ENCODE measurements at places on chromosomes 7 and 10. TPM values are rescaled to one million over a fixed set of nuclear protein-coding genes. Genes with fewer than 3 reads are reported as not detected.
A peak's percentile ranks its signal among the peaks of the same experiment; 100 is the strongest.

The DDIT4 gene
- total RNA-seq, result 317 TPM

The ITGB8 gene
- total RNA-seq, result 0.39 TPM

The SCART1 gene
- total RNA-seq, result 0.39 TPM

The KCNK18 gene
- total RNA-seq, result not detected

The CTAGE8 gene
- not detected for total RNA-seq

GRCh38 chr7:100627238-100627549 is 14.2 kb downstream of the TFR2 start:
- H3K4me3 ChIP-seq, result no peak overlapping the region
- H3K27ac ChIP-seq, result no peak overlapping the region
- peaks cover 10% of the 10 kb centered on the region for H3K27me3 ChIP-seq

DNA sequence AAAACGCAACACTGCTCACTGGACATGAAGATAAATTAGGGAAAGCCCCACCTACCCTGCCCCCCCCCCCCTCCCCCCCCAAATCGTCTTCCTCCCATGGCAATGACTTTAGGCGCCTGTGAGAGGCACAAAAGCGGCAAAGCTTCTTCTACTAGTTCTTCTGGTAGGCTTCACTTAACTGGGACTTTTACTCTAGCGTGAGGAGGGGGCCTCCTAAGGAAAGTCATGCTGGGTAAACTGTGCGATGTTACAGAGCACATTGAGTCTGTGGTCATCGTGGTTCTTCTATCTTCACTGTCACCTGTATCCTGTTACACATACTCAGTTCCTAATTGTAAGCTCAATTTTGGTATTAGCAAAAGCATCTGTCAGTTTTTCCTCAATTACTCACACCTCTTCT is 25.1 kb downstream of the HSPB1 start:
- no peak for DNase-seq
- peak overlapping the region; percentile 98 for H3K27ac ChIP-seq
- peaks cover 31% of the 10 kb centered on the region for H3K36me3 ChIP-seq
- peaks cover 80% of the 10 kb centered on the region for H3K4me1 ChIP-seq

DNA sequence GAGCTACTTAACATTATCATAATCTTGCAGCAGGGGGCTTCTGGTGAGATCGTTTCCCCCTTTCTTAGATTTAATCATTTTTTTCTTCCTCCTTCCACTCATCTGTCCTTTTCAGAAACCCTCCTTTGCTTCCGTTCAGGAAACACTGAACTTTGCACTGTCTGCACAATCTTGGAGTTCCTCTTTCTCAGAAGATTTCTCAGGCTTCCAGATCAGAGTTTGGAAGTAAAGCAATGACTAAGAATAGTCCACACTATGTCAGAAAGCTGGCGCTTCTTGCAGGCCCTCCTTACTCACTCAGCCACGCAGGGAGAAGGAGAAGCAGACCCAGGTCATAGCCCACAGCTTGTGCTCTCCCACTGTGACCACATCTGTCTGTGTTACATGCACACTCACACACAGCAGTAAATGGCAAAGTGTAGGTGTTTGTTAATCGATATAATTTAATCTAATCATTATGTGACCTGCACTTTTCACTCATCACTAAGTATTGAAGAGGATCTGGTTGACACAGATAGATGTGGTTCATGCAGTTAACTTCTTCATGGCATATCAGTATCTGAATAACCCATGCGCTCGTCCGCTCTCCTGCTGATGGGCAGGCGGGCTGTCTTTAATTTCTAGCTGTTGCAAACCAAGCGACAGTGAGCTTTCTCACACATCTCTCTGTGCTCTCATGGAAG is 30.2 kb downstream of the ALOX5 start:
- no peaks in the 10 kb centered on the region for H3K4me1 ChIP-seq
- no peak for DNase-seq
- H3K4me3 ChIP-seq, result no peak overlapping the region
- H3K27ac ChIP-seq, result no peak overlapping the region

DNA sequence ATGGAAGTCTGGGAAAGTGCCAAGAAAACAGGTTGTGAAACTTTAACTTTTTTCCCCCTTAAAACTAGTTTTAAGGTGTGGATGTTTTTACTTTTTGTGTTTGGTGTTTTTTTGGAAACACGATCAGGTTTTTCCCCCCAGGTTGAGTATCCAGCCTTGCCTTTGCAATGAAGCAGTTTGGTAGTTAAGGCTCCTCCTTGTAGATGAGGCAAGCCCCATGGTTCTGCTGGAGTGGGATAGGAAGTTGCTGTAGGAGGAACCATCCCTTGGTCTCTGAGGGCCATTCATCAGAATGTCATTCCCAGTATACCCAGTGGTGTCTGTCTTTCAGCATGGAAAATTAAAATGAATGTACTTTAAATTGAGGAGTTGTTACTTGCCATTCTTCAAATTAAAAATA is 2.7 kb downstream of the CUL1 start:
- H3K27ac ChIP-seq, result no peak overlapping the region
- no peak for DNase-seq
- peaks cover 63% of the 10 kb centered on the region for H3K4me1 ChIP-seq

- H3K27ac ChIP-seq, result no peak overlapping the region
- H3K36me3 ChIP-seq, result no peaks in the 10 kb centered on the region
- H3K4me1 ChIP-seq, result no peaks in the 10 kb centered on the region
- H3K4me3 ChIP-seq, result no peak overlapping the region
- DNase-seq, result no peak
- no peaks in the 10 kb centered on the region for H3K27me3 ChIP-seq
Measured at GRCh38 chr7:155920068-155920461, 107.8 kb upstream of the SHH start.

DNA sequence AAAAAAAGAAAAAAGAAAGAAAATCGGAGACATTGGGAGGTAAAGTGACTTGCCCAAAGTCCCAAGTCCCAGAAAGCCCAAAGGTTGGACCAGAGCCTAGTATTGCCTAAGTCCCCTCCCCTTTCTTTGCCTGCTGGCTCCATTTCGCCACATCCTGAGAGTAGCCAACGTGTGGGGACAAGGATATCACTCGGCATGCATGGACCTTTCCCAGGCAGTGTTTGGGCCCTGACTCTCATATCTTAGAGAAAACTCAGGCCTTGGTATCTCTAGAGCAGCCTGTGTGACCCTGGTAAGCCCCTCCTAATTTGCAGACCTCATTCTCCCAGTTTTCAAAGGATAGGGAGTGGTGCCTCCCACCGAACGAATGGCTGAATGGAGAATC is 294.2 kb upstream of the ZMIZ1 start:
- no peak overlapping the region for H3K4me3 ChIP-seq
- H3K27ac ChIP-seq, result peak overlapping the region; percentile 71
- peaks cover 45% of the 10 kb centered on the region for H3K4me1 ChIP-seq
- no peaks in the 10 kb centered on the region for H3K36me3 ChIP-seq
- DNase-seq, result peak; percentile 35
- no peaks in the 10 kb centered on the region for H3K27me3 ChIP-seq

- H3K4me1 ChIP-seq, result no peaks in the 10 kb centered on the region
- H3K27ac ChIP-seq, result no peak overlapping the region
- H3K27me3 ChIP-seq, result no peaks in the 10 kb centered on the region
- no peak overlapping the region for H3K4me3 ChIP-seq
- no peak for DNase-seq
Measured at GRCh38 chr10:14530465-14530864, 199.7 kb upstream of the FRMD4A start.

DNA sequence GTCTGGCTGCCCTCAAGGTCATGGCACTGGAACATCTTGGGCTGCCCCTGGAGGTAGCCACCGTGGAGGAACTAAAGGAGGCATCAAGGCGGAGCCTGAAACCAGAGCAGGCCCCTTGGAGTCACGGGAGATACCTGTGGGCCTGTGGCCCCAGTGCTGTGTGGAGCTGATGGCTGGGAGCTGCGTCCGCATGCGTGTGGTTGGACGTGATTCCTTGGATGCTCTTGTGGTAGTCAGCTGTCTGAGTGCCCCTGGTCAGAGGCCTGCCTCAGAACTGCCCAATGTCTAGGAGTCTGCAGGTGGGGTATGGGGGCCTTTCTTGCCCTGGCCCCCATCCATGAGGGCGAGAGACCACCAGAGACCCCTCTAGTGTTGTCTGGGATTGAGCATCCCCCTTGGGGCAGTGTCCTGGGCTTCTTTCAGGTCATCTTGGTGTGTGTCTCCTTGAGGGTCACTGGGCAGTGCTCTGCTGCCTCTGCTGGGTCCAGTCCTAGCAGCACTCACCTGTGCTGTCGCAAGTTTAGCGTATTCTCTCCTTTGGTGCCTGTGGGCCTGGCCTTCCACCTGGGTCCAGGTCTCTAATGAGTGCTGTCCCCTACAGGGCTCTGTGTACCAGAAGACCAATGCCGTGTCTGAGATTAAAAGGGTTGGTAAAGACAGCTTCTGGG is 8.1 kb downstream of the PGAM2 start:
- DNase-seq, result peak; percentile 12
- H3K36me3 ChIP-seq, result peaks cover 73% of the 10 kb centered on the region
- peaks cover 13% of the 10 kb centered on the region for H3K4me1 ChIP-seq
- H3K27me3 ChIP-seq, result no peaks in the 10 kb centered on the region
- H3K4me3 ChIP-seq, result no peak overlapping the region

- no peaks in the 10 kb centered on the region for H3K4me1 ChIP-seq
- DNase-seq, result no peak
- no peak overlapping the region for H3K27ac ChIP-seq
- no peak overlapping the region for H3K4me3 ChIP-seq
- no peaks in the 10 kb centered on the region for H3K36me3 ChIP-seq
- H3K27me3 ChIP-seq, result no peaks in the 10 kb centered on the region
Measured at GRCh38 chr7:124276005-124276622, 243.2 kb upstream of the TMEM229A start.

GRCh38 chr10:63631991-63632390 is 110.8 kb downstream of the REEP3 start:
- no peak overlapping the region for H3K4me3 ChIP-seq
- DNase-seq, result no peak
- H3K27me3 ChIP-seq, result no peaks in the 10 kb centered on the region

- peaks cover 6% of the 10 kb centered on the region for H3K36me3 ChIP-seq
- no peaks in the 10 kb centered on the region for H3K27me3 ChIP-seq
Measured at GRCh38 chr7:35839860-35840854, 39.3 kb downstream of the SEPTIN7 start.

DNA sequence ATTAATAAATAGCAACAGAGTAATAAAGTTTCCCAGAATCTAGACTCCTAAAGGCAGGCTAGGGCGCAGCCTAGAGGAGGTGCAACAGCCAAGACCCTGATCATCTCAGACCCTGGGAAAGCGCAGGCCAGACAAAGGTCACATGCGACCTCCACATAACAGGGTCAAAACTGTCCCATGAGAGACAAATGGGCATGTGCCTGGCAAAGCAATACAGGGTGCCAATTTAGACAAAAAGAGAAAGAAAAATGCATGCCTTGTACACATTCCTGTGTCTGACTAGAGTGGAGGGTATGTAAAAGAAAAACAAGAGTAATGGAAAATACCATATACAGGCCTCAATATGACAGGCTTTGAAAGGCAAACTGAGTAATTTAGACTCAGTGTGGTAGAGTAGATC is 22.2 kb downstream of the MPP7 start:
- no peak overlapping the region for H3K4me3 ChIP-seq
- DNase-seq, result no peak
- peaks cover 44% of the 10 kb centered on the region for H3K4me1 ChIP-seq
- no peaks in the 10 kb centered on the region for H3K36me3 ChIP-seq
- no peaks in the 10 kb centered on the region for H3K27me3 ChIP-seq

DNA sequence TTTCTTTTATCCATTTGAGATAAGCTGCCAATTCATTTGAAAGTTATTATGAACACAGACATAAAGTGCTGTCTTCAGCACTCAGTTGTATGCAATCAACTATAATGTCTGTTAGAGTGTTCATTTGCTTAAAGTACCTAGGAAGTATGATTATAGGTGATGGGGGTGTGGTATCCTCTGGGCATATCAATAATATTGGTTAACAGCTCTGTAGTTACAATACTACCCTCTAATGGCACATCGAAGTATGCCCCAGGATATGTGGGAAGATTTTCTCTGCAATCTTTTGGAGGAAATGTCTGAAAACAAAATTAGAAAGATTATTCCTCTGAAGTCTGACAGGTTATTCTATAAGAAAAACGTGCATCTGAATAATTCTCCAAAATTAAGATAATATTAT is 429.7 kb downstream of the ARL4A start:
- H3K4me3 ChIP-seq, result no peak overlapping the region
- no peaks in the 10 kb centered on the region for H3K4me1 ChIP-seq
- no peaks in the 10 kb centered on the region for H3K27me3 ChIP-seq
- H3K27ac ChIP-seq, result no peak overlapping the region

DNA sequence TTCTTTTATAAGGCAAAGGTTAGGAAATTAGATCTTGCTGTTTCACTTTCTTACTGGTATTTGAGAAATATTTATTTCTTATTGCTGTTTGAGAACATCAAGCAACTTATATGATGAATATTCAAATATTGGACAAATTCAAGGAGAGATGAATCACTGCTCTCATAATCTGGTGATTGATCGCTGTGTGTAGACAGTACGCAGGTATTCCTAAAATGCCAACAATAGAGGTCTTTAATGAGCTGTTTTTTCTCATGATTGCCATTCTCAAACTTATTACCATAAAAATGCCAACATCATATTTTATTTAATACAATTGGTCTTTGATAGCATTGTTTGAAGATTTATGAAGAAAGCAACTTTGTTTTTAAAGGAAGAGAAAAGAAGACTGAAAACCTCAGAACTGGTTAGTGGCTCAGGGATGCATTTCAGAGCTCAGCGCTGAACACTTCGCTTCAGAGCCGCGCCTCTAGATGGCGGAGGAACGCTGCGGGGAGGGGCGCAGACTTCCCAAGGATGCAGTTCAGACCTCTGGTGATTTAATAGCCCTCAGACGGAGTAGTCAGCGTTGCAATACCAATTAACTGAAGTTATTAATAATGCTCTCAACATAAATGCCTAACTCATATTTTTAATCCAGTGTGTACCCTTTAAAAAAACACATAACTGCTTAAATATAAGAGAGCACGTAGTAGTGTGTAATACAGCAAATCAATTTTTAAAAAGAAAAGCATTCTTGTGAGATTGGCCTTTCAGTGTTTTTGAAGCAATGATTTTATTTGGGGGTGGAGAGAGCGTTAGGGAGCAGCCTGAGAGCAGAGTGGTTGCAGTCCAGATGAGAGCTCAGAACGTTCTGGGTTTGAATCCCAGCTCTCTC is 38.5 kb upstream of the STEAP4 start:
- H3K4me3 ChIP-seq, result no peak overlapping the region
- H3K36me3 ChIP-seq, result no peaks in the 10 kb centered on the region
- no peak overlapping the region for H3K27ac ChIP-seq

- H3K27ac ChIP-seq, result peak overlapping the region; percentile 97
- no peaks in the 10 kb centered on the region for H3K27me3 ChIP-seq
- no peak for DNase-seq
- H3K36me3 ChIP-seq, result peaks cover 45% of the 10 kb centered on the region
Measured at GRCh38 chr10:73773152-73773879, 8.5 kb upstream of the CHCHD1 start.

GRCh38 chr7:84271543-84271942 is 77.0 kb upstream of the SEMA3A start:
- no peaks in the 10 kb centered on the region for H3K27me3 ChIP-seq
- H3K36me3 ChIP-seq, result no peaks in the 10 kb centered on the region
- H3K4me1 ChIP-seq, result no peaks in the 10 kb centered on the region
- H3K4me3 ChIP-seq, result no peak overlapping the region
- no peak overlapping the region for H3K27ac ChIP-seq

DNA sequence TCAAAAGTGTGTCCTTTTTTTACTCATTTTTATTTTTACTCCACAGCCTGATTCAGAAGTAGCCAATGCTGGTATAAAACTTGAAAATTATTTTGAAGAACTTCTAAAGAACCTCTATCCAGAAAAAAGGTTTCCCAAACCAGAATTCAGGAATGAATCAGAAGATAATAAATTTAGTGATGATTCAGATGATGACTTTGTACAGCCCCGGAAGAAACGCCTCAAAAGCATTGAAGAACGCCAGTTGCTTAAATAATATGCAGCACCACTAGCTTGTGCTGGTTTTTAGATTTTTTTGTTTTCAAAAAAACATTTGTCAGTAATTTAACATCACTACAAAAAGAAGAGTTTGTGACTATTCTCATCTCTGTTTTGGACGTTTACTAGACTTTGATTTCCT is 116.5 kb downstream of the SVOPL start:
- H3K27me3 ChIP-seq, result no peaks in the 10 kb centered on the region
- no peaks in the 10 kb centered on the region for H3K4me1 ChIP-seq
- no peak for DNase-seq
- no peaks in the 10 kb centered on the region for H3K36me3 ChIP-seq

Data from gastrocnemius medialis (tissue), 4 donors.